ENCODE measurements at places on chromosomes 3 and 15. TPM values are rescaled to one million over a fixed set of nuclear protein-coding genes. Genes with fewer than 3 reads are reported as not detected.

GRCh38 chr15:79042213-79042928 is 48.2 kb downstream of the RASGRF1 start:
- no peak for DNase-seq

GRCh38 chr3:141808586-141808985 is 45.4 kb downstream of the GRK7 start:
- no peak for DNase-seq

DNA sequence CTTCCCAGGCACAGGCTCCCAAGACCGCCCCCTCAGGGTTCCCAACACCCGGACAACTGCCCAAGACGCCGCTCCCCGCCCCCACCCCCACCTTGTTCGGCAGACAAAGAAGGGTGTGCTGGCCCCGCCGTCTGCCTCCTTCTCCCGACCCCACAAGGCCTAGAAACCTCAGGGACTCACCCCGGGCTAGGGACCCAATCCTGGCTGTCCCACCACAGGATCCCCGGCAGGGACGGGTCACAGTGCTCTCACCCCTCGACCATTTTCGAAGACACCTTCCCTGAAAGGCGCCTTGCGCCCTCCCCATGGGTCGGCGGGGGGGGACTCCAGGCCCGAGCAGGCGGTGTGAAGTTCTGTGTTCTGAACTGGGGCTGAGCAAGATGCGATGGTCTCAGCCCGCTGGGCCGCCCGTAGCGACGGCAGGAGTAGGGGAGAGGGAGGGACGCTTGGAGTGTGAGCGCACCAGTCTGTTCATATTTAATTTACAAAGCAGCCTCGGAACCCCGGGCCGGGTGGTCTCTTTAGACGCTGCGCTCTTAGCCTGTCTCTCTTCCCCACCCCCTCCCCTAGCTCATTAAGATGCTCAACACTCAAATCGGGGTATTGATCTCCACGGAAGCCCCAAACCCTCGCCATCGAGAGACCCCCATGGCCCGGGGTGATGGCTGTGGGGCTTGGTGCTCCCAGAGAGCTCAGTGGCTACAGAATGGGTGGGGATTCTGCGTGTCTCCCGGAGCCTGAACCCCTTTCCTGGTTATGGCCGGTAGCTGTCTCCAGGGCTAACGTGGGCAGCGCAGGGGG is 1.4 kb upstream of the ISLR2 start:
- DNase-seq, result no peak

Gene GP9
- total RNA-seq, result not detected

GRCh38 chr3:171039674-171040073 is 13.2 kb upstream of the SLC2A2 start:
- DNase-seq, result no peak

Gene FBXO40
- not detected for total RNA-seq

- no peak for DNase-seq
Observed at GRCh38 chr15:45670511-45670910, 35.7 kb downstream of the SQOR start.

Gene ANKRD34C
- not detected for total RNA-seq

Gene ACAN
- total RNA-seq, result 0.13 TPM

GRCh38 chr15:62099094-62099601 is 32.4 kb downstream of the C2CD4A start:
- no peak for DNase-seq

Gene EPHA3
- total RNA-seq, result 4.2 TPM

Gene DAPK2
- total RNA-seq, result 1.2 TPM

GRCh38 chr3:74592359-74592758 is 22.1 kb downstream of the CNTN3 start:
- DNase-seq, result no peak

DNA sequence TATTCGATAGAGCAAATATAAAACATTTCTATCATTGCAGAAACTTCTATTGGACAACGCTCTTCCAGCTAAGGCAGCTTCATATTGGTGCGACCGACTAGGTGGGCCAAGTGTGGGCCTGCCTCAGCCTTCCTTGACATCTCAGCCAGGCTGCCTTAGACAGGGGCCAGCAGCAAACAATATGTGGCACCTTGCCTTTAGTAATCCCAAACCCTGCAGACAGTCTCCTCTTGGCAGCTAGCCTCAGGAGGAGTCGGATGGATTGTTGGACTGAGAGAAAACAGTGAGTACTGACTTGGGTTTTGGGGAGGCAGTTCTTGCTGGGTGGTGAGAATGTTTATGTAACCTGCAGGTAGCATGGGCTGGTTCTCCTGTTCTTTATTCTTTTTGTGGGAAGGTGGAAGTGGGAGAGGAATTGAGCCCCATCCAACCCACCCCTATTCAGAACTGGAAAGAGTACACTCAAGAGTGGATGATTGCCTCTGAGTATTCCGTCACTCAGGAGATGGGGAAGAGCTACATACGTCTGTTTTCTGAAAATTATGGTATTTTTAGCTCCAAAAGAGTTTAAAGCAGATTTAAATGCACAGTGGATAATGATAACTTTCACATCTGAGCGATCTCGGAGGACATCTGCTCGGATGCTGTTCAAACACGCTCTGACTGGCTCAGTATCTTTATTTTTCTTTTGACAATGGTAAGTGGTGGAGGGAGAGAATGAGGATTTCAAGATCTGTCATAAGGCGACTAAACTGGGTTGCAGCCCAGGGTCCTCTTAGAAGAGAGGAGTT is 47.2 kb downstream of the GPD1L start:
- DNase-seq, result no peak

DNA sequence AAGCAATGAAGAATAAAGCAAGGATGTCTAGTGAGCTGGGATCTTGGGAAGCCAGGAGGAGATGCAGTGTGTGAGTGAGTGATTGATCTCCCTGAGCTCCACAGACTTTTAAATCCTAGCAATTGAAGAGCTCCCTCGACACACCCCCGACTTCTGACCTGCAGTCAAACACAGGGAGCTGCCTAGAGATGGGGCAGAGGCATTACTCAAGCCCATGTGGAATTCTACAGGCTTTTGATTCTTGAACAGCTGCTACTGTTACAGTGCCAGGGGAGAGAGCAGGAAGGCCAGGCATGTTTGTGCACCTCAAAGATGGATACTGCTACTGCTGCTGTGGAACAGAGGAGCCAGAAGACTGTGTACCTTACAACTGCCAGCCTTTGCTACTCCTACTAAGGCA is 1403.1 kb upstream of the ALCAM start:
- DNase-seq, result no peak

Gene ST3GAL6
- 11.1 TPM for total RNA-seq

GRCh38 chr15:41919954-41920538 is 26.2 kb upstream of the SPTBN5 start:
- DNase-seq, result no peak

Gene PSTPIP1
- not detected for total RNA-seq

- DNase-seq, result no peak
Observed at GRCh38 chr3:29307295-29307694, 26.4 kb downstream of the RBMS3 start.

DNA sequence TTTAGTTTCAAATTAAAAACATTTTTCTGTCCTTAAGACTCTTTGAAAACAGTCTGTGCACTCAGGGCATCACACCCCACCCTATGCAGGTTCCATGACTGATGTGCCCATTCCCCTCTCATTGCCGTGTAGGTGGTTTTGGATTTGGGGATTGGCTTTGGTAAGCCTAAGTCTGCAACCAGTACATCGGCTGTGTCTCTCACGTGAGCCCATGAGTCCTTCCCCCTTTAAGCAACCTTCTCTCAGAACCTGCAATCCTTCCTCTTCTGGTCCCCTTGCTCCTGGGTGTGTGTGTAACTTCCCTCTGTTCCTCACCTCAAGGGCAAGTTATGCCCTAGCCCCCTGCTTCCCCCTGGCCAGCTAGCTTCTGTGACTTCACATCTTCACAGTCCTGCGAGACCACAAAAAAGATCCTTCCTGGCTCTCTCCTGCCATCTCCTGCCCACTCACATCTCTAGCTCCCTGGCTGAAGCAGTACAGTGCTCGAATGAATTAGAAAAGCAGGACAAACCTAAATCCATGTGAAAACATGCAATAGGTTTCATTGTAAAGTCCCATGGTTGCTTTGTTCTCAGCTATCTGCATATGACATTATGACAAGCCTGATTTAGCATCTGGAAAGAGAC is 126.7 kb downstream of the UACA start:
- no peak for DNase-seq

DNA sequence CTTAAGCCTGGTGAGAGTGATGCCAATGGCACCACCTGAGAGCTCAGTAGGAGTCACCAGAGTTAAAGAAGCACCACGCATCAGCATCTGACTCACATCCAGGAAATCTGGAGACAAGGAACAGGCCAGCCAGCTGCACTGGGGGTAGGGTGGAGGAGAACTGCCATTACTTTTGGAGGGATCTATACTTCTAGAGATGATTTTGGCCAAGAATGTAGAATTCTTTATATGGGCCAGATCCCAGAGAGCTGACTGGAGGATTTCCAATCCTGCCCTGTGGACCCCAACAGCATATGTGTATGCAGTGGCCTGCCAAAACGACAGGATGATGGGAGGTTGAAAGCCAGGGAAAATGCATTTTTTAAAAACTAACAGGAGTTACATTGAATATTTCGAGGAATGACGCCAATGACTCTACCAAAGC is 29.8 kb downstream of the CCR3 start:
- no peak for DNase-seq

Gene RLBP1
- total RNA-seq, result not detected

DNA sequence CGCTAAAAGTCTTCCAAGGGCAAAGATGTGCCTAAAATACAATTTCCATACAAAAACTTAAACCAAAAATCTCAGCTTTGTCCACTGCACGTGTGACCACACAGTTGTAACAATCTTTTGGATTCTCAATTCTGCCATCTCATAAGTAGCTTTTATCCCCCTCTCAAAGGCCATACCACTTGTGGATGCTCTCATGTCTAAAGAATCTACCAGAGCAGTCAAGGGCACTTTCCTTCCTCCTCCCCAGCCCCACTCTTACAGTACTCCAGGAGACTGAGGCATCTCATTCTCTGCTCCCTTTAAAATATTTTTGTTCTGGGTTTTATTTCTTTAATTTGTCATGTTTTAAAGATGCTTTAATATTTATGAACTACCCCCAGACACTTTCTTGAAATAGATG is 102.3 kb upstream of the PFN2 start:
- no peak for DNase-seq

DNA sequence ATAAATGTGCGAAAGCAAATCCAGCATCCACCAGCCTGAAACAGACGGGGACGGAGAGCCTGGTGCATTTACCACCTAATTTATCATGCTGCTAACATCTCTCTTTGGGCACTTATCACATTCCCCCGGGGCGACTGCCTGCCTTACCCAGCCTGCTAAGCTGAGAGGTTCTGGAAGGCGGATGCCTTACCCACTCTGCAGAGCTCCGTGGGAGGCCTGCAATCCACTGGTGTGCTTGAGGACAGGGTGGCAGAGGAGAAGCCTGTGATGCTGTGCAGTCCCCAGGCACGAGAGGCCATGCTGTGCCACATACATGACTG is 25.5 kb downstream of the MGLL start:
- DNase-seq, result no peak

Gene GPR149
- total RNA-seq, result not detected

- DNase-seq, result no peak
Observed at GRCh38 chr3:156307704-156308103, 187.3 kb downstream of the KCNAB1 start.

Gene MESP1
- 0.89 TPM for total RNA-seq

DNA sequence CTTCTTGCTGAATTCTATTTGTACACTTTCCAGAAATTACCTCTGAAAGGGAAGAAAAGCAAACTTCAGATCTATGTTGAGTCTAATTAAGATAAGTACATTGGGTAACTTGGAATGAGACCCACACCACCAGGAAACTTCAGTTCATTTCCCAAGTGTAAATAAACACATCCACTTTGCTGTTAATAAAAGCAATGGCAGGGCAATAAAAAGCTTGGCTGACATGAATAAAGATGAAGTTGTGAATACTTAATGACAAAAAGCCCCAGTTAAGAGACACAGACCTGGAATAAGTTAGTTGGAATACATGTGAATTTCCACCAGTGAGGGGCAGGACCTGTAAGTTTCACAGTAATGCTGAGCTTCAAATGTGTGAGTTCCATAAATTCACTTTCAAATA is 83.3 kb downstream of the MEX3B start:
- no peak for DNase-seq

DNA sequence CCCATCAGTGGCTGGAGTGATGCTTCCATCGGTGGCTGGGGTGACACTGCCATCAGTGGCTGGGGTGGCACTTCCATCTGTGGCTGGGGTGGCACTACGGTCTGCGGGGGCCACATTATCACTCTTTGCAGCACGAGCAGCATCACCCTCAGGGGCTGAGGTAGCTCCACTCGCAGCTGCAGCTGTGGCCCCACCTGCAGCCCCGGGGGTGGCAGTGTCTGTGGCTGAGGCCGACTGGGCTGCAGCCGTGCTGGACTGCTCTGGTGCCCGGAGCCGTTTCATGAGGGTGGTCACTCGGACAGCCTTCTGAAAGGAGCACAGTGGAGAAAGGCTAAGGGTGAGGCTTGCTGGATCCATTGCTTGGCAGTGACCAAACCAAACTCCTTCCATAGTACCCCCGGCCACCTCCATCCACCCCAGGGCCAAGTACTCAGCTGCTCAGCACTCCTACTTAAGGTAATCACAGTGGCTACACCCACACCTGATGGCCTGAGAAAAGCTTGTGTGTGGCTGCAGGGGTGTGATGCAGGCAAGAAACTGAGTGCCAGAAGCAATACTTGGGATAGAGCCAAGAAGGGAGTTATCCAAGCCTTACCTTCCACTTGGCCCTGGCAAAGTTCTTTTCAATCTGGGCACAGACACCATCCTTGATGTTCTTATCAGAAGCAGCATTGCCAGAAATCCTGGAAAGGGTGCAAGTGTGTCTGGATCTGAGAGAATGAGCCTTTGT is 3.4 kb upstream of the TRAIP start:
- DNase-seq, result no peak

DNA sequence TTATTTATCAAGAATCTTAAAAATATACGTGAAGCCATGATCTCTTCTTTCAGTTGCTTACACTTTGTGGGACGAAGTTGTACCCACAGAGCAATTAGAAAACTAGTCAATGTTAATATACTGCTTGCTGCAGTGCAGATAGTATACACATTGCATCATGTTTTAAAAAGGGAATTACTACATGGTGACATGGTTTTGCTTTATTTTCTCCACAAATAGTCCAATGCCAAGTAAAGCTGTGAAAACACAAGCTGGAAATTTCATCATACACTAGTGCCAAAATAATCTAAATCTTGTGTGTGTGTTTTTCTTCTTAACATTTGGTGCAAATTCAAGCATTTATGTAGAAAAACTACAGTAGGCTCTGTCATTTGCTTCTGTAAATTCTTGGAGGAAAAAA is 233.0 kb downstream of the EPHA3 start:
- DNase-seq, result no peak

Gene NME9
- total RNA-seq, result 1.1 TPM

- no peak for DNase-seq
Observed at GRCh38 chr3:44886561-44886960, 12.2 kb downstream of the TGM4 start.

All from mesothelial cell of epicardium (in vitro differentiated cells).